ENCODE measurements at places on chromosomes 11 and 22.

GRCh38 chr11:119567688-119568582, 145.0 kb upstream of the THY1 start:
- DNase-seq, result no peak

DNA sequence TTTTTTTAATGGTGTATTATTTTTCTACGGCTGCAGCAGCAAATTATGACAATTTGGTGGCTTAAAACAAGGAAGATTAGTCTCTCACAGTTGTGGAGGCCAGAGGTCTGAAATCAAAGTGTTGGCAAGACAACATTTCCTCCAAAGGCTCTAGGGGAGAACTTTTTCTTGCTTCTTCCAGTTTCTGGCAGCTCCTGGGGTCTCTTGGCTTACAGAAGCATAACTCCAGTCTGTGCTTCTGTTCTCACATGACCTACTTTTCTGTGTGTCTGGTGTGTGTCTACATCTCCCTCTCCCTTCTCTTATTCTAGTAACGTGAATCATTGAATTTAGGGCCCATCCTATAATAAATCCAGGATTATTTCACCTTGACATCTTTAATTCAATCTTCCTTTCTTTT, 551.9 kb upstream of the LUZP2 start:
- DNase-seq, result no peak

DNA sequence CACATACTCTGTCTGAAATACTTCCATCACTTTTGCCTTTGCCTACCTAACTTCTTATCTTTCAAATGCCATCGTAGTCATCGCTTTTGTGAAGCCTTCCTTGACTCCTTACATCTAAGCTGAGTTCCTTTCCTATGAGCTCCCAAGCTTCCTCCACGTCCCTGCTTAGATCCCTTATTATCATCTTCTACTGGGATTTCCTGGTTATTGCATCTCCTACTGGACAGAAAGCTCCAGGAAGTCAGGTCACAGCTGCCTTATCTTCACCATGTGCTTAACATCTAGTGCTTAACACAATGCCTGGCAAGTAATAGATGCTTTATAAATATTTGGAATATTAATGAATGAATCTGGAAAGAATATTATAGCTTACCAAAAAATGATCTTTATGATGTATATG, 5.9 kb downstream of the YPEL4 start:
- DNase-seq, result no peak

GRCh38 chr22:35605369-35605680, 11.8 kb downstream of the MB start:
- no peak for DNase-seq

Measured in lower leg skin (tissue), 4 donors.